ENCODE measurements at places on chromosomes 4 and X.

GRCh38 chr4:15689540-15689939, 7.9 kb downstream of the FAM200B start:
- no peak for DNase-seq

DNA sequence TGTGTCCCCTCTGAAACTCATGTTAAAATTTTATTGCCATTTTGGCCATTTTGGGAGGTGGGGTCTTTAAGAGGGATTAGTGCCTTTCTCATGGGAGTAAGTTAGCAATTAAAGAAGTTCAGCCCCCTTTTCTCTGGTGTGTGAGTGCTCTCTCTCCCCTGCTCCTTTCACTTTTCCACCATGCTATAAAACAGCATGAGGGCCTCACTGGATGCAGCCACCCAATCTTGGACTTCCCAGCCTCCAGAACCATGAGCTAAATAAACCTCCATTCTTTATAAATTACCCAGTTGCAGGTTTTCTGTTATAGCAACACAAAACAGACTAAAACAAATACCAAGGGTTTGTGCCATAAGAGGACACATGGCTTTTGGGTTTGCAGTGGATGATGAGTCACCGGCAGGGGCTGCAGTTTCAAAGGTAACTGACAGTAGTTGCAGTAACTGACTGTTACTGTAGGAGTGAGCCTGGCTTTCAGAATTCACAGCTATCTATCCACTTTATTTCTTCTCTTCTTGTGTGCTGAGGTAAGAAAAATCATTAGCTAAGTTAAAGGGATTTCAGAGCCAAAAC, 121.5 kb downstream of the PPEF1 start:
- DNase-seq: no peak

GRCh38 chr4:59676389-59676788, 1523.7 kb upstream of the ADGRL3 start:
- no peak for DNase-seq

DNA sequence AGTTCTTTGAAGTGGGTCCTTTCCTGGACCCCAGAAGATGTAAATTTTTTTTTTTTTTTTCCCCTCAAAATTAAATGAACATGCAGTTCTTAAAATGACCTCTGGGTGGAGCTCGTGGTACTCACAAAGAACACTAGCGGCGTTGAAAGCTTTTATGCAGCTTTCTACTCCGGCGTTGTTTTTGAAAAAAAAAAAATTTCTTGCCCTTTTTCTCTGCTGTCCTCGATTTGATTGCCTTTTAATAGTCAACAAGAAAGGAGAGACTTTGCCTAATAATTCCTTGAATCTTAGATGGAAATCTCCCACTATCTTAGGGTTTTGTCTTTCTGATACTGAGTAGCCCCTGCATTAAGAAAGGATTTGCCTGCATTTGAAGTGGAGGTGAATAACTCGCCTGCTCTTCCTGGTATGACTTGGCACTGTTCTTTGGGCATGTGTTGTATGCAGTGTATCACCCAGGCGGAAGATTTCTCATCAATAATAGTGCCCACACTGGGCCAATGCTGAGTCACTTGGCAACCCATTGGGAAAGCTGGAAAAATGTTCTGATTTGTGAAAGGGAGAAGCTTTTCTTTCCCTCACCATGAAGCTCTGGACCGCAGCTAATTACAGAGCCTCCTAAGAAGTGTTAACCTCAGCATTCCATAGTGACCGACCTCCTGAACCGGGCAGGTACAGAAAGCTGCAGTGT, 104.0 kb downstream of the PHEX start:
- DNase-seq: no peak

GRCh38 chr4:6342530-6343293, 73.1 kb downstream of the WFS1 start:
- no peak for DNase-seq

GRCh38 chr4:148442832-148443511, 758 bp upstream of the NR3C2 start:
- no peak for DNase-seq

GRCh38 chrX:1289535-1289934, 20.9 kb downstream of the CSF2RA start:
- no peak for DNase-seq

DNA sequence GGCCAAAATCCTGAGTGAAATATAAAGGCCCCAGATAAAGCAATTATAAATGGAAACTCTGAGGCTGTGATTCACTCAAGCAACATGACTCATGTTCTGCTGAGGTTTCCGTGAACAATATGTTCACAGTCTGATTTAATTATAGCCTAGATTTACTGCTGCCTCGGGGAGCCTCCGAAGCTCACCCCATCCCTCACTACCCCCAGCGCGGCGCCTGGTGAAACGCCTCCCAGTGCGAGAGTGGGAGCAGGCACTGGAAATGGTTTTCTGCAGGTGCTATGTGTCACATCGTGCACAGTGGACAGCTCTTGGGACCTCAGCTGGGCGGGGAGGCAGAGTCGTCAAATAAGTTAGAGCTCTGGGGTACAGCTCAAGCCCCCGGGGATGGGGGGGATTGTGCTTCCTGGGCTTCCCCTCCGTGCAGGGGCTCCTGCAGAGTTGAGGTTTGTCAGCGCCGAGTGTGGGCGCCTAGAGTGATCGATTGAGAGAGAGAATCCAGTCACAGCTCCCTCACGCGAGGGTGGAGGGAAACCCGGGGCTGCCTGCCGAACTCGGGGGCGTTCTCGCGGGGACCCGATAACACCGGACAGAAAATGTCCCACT, 110.6 kb downstream of the PHKA2 start:
- no peak for DNase-seq

DNA sequence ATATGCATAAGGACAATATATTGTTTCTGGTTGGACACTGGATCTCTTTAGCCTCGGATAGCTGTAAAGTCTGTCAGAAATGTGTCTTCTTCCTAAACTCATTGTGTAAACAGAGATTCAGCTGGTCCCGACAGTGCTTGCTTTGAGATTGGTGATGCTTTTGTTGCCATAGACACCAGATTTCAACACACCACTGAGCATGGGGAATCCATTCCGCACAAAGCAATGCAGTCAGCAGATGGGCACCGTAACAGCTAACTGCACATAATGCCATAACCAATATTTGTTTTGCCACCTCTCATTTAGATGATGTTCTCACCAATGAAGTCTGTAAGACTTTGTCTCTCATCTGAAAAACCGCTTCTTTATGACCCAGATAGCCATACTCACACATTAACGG, 33.3 kb upstream of the FAM47C start:
- no peak for DNase-seq

DNA sequence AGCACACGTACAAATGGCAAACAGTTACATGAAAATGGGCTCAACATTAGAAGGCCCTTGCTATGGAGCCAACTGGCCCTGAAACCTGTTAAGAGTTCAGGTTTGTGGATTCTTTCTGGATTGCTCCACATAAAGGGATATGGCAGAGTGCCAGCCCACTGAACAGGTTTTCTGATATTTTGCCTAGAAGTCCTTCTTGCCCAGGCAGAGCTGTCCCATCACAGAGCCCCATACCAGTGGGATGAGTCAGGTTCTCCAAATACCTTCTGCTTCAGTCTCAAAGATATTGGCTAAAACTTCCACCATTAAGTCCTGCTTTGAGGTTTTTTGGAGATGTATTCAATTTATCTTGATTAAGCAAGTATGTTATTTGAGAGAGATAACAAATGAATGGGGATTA, 146.8 kb upstream of the IL1RAPL2 start:
- no peak for DNase-seq

GRCh38 chrX:94178145-94178788, 504.3 kb downstream of the FAM133A start:
- DNase-seq: no peak

- peak; percentile 62 for DNase-seq
Measured at GRCh38 chrX:46758956-46759644, at the start of gene SLC9A7. Gene SLC9A7 (minus strand): TSS chrX:46759118. CDS start chrX:46759029, 89 bp downstream.

DNA sequence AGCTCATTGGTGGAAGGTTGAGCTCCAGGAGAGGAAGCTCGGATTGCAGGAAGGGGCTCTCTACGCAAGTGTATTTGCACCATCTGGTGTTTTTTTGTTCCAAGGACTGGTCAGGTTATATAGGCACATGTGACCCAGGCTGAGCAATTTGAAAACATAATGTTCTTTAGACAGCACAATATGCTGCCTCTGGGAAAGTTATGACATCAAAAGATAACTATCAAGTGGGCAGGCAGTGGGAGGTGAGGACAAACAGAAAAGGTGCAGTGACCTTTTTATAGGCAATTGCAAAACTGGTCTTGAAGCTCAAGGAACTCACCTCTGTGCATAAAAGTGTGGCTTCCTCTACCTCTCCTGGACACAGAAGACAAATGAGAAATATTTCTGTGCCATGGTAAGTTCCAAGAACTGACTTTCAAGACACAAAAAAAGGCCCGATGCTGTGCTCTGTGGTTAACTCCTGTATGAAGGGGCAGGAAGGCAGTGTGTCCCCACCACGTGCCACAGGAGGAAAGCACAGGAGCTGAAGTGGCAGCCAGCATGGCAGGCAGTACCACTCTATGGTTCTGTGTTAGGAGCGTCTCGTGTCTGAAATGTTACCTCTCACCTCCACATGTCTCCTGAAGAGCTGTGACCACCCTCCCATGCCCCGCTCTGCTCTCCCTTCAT, 128.6 kb downstream of the SHROOM3 start:
- no peak for DNase-seq

DNA sequence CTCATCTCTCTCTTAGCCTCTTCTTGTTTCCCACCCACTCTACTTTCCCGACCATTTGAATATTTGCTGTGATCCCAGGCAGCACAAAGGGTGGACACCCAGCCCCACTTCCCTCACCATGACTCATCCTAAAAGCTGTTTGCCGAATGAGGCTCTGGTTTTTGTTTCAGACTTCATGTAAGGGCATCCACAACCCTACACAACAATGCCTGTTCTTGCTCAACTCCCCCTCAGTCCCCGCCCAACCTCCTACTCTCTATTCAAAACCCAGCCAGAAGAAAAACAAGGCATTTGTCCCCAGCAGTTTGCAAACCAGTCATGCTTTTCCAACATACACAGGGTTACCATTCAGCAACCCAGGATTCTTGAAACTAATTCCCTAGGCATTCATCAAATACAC, 516.5 kb upstream of the CNKSR2 start:
- no peak for DNase-seq

- DNase-seq: no peak
Measured at GRCh38 chr4:48295116-48295515, 25.5 kb upstream of the TEC start.

- DNase-seq: peak; percentile 15
Measured at GRCh38 chr4:88382621-88383020, 4.0 kb downstream of the HERC6 start.

GRCh38 chr4:71635139-71635748, 148.6 kb downstream of the GC start:
- no peak for DNase-seq

DNA sequence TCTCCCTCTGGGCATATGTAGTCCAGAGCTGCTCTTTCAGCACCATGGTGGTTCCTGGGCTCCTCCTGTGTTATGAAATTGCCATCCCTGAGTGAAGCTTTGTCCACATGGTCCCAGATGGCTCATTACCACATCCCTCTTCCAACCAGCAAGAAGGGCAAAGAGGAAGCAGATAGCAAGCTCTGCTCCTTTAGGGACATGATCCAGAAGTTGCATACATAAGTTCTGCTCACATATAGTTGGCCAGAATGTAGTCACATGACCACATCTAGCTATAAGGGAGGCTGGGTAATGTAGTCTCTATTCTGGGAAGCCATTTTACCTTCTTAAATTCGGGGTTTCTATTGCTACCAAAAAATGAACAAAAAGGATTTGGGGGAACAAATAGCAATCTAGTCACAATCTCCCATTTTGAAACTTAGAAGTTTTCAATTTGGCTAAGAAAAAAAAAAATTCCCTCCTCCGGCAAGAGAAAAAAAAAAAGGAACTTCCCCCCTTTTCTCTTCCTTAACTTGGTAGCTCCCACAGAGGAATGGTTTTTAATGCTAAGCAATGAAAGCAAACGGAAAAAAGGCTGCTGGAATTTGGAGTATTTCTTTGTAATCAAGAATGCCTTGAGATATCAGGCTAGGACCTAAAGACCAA, 88.2 kb upstream of the USP9X start:
- no peak for DNase-seq

- no peak for DNase-seq
Measured at GRCh38 chrX:49273181-49273727, 3.7 kb downstream of the PPP1R3F start.

DNA sequence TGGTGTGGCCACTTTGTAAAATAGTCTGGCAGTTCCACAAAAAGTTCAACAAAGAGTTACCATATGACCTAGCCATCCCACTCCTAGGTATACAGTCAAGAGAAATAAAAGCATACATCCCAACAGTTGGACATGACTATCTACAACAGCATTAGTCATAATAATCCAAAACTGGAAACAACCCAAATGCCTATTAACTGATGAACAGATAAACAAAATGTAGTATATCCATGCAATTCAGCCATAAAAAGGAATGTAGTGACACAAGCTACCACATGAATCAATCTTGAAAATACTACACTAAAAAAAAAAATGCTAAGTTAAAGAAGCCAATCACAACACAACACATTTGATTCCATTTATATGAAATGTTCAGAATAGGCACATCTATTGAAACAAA, 16.1 kb downstream of the MED14 start:
- no peak for DNase-seq

Measured in effector memory CD4-positive, alpha-beta T cell (primary cell).